Renal cortical epithelial cell (primary cell): ENCODE measurements at places on chromosomes 2 and 18.
A peak's percentile ranks its signal among the peaks of the same experiment; 100 is the strongest.

GRCh38 chr2:57862727-57863126 lies 183.9 kb upstream of the VRK2 start:
- no peak for DNase-seq

- no peak for DNase-seq
These were observed 39.5 kb upstream of the ASXL3 start for GRCh38 chr18:33538418-33539042.

DNA sequence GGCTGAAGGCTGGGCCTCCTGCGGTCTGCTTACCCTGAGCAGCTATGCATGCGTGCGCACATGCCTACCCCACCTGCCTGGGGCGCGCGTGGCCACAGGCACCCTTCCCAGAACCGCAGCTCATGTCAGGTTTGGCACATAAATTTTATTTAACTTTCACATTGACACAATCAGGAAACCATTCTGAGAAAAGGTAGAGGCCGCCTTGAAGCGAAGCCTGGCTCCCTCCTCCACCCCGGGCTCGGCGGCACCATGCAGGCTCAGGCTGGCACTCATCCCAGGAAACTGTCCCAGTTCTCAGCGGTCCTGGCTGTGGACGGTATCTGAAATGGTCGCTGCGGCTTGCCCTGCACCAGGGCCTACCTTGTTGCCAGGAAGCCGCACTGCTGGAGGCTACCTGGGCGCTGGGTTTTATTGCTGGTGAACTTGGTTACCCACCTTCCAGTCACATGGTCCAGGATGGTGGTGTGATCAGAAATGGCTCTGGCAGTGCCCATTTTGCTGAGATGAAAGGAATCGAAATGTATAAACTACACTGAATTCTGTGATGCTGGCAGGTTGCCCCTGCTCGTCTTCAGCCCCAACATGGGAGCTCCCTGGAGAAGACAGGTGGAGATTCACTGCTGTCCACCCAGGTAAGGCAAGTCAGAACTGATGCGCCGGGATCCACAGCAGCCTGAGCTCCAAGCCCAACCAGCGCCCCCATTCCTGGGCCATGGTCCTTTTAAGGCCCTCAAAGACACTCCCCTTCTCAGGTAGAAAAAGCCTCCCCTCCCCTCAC lies 25.5 kb downstream of the CHST10 start:
- no peak for DNase-seq

- no peak for DNase-seq
These were observed 656.0 kb upstream of the CELF4 start for GRCh38 chr18:38221476-38222100.

DNA sequence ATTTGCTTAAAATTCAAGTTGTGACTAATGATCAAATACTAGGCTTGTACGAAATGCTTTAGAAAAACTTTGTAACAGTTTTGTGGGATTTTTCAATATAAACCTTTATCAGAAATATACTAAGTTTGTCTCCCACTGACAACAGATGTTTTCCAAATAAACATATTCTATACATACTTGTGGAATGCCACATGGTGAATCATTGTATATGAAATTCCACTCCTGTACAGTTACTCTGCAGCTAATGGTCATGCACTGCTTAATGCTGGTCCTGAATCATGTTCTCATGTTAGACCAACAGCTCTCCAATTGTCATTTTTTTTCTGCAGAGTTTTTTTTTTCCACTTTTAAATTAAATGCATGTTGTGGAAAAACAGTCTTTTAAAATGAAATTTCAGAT lies 90.1 kb downstream of the DPP4 start:
- DNase-seq, result peak; percentile 11

- DNase-seq, result no peak
These were observed 282.2 kb upstream of the ATP5MC3 start for GRCh38 chr2:175463589-175464310.

DNA sequence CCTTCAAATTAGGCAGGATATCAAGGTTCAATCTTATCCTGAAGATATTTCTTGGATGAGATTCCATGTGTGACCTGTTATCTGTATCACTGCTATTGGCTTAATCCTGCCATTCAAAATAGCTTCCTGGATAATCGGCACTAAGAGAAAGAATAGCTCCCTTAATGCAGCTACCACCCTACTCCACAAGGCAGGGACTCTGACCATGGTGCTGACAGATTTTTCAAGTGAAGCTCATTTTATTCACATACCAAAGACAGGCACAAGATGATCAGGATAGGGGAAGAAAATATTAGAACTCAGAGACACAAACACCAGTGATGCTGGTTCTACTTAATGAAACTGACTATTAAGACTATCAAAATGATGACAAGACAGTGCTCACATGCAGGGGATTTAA lies 74.9 kb downstream of the ORC4 start:
- DNase-seq, result peak; percentile 21

DNA sequence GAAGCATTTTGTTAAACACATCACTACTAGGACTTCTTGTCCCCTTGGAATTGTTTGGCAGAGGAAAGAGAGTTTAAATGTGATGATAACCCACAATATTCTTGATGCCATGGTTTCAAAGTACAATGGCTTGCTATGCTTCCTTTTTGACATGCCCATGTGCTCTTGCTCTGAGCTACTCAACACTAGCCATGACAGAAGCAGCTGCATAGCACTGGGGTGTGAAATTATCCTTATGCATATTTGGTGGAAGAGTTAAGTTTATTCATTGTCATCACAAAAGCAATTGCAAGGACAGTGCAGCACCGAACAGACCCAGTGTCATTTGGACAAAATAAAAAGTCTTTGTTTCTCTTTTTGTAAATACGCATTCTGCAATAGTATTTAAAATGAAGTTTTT lies 209.9 kb upstream of the CDH20 start:
- DNase-seq, result no peak

GRCh38 chr2:191180276-191180675 lies 29.5 kb upstream of the STAT4 start:
- no peak for DNase-seq

GRCh38 chr2:127624756-127625571 lies 21.0 kb upstream of the GPR17 start:
- DNase-seq, result no peak
